ENCODE measurements at places on chromosomes 7 and 10.

- DNase-seq = no peak
These were observed 429.6 kb downstream of the AUTS2 start for GRCh38 chr7:70027867-70028266.

DNA sequence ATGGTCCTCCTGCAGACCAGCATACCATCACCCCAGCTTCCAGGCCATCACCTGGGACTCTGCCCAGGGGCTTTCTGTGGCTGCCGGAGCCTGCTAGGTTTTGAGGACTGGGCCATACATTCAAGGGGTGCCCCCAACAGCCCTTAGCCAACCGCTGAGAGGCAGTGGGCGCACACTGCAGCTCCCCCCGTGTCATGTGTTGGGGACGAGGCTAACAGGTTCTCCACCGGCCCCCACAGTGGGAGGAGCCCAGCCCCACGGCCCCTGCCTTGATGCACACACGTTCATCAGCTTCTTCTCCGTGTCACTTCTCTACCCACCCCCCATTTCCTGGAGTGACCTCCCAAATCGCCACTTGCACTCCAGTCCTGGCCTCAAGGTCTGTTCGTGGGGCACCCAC is 543.2 kb upstream of the FOXK1 start:
- no peak for DNase-seq

- DNase-seq = no peak
These were observed 15.0 kb downstream of the ELN start for GRCh38 chr7:74042746-74043522.

- DNase-seq = no peak
These were observed 170.3 kb downstream of the TCERG1L start for GRCh38 chr10:131141207-131141606.

- peak; percentile 50 for DNase-seq
These were observed 49.4 kb downstream of the AKR1D1 start for GRCh38 chr7:138125598-138126111.

GRCh38 chr7:127644484-127644883 is 7.5 kb upstream of the SND1 start:
- DNase-seq = no peak

GRCh38 chr7:105345003-105345402 is 43.7 kb downstream of the SRPK2 start:
- DNase-seq = no peak

DNA sequence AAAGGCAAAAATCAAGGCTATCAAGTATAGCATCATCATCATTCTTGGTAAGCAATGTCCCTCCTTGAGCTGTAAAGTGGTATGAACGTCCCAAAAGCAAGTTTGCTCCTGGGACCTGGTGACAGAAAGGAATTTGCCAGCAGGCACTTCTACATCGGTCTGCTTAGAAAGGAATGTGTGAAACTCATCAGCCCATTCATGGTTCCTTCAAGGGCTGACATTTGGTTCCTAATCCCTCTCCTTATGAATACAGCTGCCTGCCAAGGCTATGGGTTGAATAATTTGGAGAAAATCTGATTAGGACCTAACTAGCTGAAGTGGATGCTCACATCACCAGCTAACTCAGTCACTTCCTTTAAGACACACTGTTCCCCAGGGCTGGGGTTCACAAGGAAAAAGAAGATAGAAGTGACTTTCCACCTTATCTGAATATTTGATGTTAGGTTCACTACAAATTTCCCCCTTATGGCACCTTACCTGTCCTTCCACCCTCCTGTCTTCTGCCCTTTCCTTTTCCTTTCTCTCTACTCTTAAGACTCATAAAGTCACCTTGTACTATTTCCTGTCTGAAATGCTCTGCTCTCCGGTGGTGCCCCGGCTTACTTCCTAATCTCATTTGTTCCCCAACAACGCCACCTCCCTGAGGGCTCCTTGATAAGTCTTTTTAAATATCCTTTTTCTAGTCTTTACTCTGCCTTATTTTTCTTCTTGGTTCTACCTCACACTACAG is 187.1 kb downstream of the NPSR1 start:
- no peak for DNase-seq

DNA sequence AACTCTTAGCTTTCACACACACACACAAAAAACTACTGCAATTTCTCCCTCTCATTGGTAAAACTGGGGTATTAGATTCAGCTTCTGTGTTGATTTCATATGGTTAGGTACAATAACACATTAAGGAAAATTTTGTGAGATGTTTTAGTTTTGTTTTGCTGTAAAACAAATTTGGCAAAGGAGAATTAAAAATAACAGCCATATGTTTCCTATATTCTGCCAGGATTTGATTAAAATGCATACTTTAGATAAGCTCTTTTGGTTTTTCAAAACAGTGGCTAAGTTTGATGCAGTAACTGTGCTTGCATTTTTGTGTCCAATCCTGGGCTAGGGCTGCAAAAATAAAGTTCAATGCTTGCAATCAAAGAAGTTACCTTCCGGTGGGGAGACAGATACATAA is 126.3 kb downstream of the CALCR start:
- DNase-seq = no peak

- DNase-seq = no peak
These were observed 2.1 kb downstream of the RET start for GRCh38 chr10:43078986-43079273.

DNA sequence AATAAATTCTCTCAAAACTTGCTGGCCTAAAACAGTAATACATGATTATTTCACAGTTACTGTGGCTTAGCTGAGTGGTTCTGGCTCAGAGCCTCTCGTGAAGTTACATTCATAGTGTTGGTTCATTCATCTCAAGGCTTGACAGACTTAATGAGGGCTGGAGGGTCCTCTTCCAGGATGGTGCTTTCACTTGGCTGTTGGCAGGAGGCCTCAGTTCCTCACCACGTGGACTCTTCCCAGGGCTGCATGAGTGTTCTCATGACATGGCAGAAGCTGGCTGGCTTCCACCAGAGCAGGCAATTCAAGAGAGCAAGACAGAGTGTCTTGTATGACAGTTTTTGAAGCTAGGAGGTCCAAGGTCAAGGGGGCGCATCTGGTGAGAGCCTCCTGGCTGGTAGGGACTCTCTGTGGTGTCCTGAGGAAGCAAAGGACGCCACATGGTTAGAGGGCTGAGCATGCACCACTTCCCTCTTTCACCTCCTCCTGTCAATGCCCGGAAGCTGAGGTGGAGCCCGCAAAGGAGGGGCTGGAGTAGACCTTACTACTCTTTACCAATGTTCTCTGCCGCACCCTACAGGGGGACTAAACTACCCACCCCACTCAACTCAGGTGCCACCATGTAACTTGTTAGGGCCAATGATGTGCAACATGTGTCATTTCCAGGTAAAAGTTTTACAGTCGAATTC is 58.2 kb upstream of the YAE1 start:
- DNase-seq = no peak

GRCh38 chr7:149883048-149883438 is 9.3 kb downstream of the ATP6V0E2 start:
- no peak for DNase-seq

GRCh38 chr10:70950801-70951200 is 62.4 kb upstream of the PCBD1 start:
- no peak for DNase-seq

GRCh38 chr10:119253433-119254174 is 46.2 kb downstream of the GRK5 start:
- DNase-seq = no peak

DNA sequence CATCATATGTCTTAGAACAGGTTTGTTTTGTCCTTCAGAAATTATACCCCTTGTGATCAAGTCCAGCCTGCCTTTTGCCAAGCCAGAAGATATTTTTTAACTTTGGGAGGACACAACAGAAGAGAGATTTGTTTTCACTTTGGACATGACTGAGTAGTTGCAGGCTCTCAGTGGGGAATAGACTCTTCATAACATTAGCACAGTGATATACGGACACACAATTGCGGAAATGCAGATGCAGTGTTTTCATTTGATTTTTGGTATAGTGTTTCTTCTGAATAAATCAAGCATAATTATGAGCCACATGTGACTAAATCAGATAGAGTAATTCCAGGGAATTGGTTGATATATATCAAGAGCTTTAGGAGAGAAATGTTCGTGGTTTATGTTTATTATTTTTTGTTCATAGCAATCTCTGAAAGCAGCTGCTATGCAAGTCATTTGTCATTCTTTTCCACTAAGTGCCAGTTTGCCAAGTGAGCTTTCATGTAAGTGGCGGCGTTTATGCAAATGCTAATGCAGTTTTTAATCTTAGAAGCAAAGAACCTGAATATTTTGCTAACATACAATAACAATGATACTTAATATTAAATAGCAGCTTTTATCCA is 69.6 kb upstream of the HDAC9 start:
- DNase-seq = no peak

DNA sequence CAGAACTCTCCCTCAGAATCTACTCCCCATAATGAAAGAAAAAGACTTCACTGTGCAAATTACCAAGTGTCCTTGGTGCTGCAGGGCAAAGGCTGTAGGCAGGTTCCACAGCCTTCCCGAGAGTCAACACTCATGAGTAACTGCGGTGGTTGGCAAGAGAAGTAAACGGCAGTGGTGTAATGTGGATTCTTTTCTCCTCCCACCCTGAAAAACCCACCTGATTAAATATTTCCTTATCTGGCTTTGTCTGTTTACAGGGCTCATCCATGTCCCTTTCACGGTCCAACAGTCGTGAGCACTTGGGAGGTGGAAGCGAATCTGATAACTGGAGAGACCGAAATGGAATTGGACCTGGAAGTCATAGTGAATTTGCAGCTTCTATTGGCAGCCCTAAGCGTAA is 300.9 kb downstream of the BICC1 start:
- DNase-seq = no peak

GRCh38 chr7:78114993-78115392 is 316.4 kb downstream of the PHTF2 start:
- DNase-seq = no peak

- DNase-seq = peak; percentile 93
These were observed 5.2 kb downstream of the DUSP5 start for GRCh38 chr10:110502851-110503301.

- no peak for DNase-seq
These were observed at the start of gene PRKAR2B for GRCh38 chr7:107044347-107045194. PRKAR2B (plus strand) TSS chr7:107044705; CDS start chr7:107044908, 203 bp downstream.

DNA sequence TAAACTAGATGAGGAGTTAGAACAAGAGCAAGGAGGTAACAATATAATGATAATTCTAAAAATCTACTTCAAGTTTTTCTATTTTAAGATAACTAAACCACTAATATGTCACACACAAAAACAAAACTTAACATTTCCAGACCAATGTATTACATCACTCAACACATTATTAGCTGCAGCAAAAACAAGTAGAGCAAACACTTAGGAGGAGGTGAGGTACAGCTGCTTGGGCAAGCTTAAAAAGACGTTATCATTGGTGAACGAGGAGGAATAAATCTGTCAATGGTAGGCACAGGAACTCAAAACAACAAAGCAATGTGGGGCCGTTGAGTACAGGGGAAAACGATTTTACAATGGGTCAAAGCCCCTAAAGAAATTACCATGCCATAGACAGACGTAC is 58.8 kb downstream of the EZH2 start:
- no peak for DNase-seq

GRCh38 chr7:107180378-107180777 is 11.6 kb downstream of the HBP1 start:
- DNase-seq = no peak

DNA sequence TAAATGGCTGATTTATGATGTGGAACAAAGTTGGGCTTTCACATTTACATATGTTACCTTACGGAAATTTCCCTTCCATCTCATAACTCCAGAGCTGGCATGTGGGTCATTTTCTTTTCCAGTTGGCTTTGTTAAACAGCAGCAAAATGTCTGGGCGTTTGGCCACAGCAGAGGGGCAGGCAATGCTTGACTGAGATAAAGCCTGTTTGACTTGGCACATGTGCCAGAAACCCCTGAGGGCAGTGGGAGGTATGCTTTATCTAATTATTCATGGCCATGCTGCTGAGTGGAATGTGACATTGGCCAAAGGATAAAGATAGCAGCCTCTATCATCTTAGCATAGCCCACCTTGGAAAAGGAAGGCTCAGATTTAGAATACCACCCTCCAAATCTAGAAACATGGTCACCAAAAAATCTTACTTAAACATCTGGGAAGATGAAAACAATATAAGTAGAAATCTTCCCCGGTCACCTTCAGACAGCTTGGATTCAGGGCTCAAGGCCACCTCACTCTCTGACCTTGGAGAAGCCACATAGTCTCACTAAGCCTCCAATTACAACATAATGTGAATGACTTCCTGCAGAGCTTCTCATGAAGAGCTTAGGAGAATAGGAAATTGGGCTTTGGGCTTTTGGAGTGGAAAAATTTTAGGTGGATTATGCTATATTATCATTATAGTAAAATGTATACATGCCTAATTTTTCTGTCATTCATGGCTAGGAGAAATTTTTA is 101.5 kb downstream of the GRM3 start:
- DNase-seq = no peak

DNA sequence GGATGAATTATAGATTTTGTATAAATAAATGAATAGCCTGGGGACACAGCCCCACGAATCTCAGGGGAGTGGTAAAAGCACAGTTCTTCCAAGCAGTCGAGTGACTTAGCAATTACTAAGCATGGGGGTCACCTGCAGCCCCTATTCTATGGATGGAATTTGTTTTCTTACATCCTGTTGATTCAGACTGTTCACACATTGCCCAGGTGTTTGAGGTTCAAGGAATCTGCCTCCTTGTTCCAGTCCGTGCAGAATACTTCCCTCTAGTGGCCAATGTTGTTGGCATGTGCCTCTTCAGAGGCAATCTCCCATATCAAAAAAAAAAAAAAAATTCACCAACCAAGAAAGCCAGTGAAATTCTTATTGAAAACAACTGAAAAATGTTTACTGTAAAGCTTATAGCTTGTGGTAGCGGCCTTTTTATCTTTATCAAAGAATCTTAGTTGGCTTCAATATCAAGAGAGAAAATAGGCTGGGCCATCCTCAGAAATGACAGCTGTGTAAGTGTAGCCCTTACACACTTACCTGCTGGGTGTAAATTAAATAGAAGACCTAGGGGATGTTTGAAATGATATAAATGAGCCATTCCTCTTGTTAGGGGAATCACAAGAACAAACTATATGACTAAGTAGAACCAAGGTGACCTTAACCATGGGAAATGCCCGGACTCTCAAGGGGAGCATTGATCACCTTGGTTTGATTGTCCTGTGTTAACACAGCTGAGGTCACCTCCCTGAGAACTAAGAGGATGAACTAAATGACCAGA is 7.8 kb downstream of the LIPM start:
- no peak for DNase-seq

DNA sequence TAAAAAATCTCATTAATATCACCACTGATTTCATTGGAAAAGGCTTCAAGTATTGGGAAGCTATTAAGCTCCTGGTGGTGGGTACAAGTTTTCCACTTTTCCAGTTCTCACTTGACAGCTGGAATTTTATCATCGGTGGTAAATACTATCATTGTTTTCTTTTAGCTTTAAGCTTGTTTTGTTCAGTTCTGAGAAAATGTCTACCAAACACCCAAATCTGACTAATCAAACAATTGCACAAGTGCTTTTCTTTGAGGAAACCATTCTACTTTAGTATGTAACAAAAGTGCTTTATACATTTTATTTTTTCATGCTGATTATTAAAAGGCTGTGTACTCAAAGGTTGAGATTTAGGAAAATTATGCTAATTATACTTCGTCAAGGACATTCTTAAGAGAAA is 7.9 kb downstream of the PRPF18 start:
- DNase-seq = no peak

GRCh38 chr10:114346176-114347031 is 57.9 kb downstream of the AFAP1L2 start:
- no peak for DNase-seq

- no peak for DNase-seq
These were observed 604.1 kb downstream of the GALNT17 start for GRCh38 chr7:71735961-71736556.

- DNase-seq = no peak
These were observed 99.7 kb upstream of the SDK1 start for GRCh38 chr7:3201306-3201705.
